Left lung (tissue), 14 donors: ENCODE measurements at places on chromosomes 7 and 10.

DNA sequence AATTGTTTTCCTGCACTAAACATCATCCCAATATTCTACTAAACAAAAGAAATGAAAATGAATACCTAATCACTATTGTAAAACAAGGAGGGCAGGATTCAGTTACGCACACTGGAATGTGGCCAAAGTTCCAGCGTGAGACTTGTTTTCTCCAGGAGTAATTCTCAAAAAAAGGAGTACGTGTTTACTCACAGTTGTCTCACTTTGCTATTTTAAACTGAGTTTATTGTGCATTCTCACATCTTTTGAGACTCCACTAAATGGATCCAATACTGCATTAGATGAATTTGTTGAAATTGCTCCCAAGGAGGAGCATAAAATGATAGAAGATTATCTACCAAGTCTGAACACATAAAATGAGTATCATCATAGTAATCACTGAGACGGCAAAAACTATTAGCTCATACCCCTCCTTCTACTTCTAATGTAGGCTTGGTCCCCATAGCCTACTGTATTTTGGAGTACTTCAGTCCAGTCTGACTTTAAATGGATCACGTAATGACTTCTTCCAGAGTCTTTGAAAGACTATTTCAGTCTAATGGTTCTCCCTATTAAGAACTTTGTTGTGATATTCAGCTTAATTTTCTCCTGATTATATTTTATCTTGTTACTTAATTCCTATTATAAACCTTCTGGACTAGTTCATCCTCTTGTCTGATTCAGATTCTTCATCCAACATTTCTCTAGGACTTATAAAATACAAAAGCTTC is 3.8 kb downstream of the GRM3 start:
- no peak for DNase-seq

DNA sequence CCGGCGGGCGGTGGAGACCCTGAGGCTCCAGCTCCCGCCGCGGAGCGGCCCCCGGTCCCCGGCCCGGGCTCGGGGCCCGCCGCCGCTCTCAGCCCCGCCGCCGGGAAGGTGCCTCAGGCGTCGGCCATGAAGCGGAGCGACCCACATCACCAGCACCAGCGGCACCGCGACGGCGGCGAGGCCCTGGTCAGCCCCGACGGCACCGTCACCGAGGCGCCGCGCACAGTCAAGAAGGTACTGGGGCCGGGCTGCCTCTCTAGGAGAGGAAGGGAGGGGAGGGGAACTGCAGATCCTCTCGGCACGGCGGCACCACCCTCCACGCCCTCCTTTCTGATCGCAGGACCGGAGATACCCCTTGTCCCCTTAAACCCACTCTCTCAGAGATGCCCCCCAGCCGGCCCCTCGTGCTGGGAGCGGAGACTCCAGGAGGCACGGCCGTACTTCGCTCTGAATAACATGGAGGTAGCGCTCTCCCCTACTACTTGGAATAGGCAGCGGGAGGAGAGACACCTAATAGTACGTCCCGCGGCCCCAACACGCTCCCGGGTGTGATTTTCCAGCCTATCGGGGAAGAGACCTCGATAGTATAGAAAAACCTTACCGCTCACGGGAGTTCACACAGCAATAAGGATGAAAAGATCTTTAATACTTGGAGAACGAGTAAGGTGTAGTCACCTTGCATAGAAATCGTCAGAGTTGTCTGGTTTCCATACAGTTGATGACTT is 538 bp downstream of the AHCYL2 start:
- peak; percentile 34 for DNase-seq

DNA sequence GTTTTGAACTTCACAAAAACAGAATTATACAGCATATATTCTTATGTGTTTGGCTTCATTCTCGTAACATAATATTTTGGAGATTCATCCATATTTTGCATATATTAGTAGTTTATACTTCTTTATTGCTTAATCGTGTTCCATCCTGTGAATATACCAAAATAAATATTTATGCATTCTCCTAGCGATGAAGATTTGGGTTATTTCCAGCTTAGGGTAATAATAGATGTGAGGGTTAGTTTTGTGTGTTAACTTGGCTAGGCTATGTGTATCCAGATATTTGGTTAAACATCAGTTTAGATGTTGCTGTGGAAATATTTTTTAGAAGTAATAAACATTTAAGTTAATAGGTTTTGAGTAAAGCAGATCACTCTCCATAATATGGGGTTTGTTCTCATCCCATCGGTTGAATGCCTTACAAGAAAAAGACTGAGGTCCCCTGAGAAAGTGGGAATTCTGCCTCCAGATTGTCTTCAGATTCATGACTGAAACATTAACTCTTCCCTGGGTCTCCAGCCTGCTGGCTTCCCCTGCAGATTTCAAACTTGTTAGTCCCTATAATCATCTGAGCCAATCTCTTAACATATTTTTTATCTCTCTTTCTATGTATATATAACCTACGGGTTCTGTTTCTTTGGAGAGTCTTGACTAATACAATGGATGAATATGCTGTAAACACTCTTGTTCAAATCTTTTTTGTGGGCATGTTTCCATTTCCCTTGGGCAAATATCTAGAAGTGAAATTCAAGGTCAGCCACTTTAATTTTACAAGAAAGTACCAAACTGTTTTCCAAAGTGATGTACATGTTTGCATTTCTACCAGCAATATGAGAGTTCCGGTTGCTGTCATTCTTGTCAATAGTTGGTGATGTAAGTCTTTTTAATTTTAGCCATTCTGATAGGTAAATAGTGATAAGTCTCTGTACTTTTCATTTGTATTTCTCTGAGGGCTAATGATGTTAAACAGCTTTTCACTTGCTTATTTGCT is 48.7 kb downstream of the PDK4 start:
- DNase-seq, result no peak

DNA sequence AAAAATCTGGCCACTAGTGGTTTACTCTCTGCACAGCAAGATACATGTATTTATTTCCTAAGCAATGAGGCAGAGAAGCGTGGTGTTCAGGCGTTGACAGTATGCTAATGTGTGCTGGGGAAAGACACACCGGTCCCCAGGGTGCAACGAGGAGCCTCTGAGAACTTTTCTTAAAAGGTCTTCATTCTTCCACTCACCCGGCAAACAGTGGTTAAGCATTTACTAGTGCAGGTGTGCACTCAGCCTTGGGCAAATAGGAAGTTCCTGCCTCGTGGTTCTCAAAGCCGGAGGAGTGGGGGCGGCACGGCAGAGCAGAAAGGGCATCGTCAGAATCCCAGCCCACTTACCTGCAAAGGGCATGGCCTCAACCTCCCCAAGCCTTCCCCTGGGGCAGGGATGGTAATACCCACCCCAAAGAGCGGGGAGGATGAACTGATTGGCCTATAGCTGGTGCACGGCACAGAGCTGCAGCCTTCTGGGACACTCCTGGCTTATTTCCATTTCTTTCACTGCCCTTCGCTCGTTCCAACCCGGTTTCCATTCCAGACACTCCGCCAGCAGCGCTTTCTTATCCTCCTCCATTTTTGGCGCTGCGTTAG is 184.3 kb upstream of the CTBP2 start:
- peak; percentile 15 for DNase-seq

DNA sequence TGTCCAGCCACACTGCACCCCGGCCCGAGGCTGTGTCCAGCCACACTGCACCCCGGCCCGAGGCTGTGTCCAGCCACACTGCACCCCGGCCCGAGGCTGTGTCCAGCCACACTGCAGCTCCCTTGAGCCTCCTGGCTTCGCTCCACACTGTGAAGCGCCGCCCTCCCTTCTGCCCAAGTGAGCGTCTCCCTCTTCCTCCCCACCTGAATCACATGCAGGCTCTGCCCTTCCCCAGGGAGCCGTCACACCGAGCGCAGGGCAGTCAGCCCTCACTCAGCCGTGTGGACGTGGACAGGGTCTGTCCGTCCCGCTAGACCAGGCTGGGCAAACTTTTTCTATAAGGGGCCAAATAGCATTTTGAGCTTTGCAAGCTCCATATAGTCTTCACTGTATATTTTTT is 27.6 kb downstream of the CFAP46 start:
- no peak for DNase-seq

GRCh38 chr7:44771358-44771757 is 22.7 kb downstream of the ZMIZ2 start:
- no peak for DNase-seq

DNA sequence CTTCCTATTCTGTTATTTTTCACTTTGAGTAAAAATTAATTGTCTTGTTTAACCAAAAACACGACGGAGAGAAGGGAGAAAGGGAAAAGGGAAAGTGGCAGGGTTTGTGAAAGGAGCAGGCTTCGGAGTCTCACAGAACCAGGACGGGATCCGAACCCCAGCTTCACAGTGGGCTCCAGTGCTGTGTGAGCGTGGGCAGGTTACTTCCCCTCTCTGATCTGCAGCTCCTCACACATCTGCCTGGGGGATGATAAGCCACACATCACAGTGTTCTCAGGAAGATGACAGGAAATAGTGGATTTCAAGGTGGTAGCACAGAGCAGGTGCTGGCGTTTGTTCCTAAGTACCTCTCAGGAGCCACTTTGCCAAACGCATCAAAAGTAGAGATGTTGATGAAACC is 94.2 kb upstream of the GPR26 start:
- no peak for DNase-seq

GRCh38 chr7:85226361-85227085 is 39.7 kb upstream of the SEMA3D start:
- no peak for DNase-seq

DNA sequence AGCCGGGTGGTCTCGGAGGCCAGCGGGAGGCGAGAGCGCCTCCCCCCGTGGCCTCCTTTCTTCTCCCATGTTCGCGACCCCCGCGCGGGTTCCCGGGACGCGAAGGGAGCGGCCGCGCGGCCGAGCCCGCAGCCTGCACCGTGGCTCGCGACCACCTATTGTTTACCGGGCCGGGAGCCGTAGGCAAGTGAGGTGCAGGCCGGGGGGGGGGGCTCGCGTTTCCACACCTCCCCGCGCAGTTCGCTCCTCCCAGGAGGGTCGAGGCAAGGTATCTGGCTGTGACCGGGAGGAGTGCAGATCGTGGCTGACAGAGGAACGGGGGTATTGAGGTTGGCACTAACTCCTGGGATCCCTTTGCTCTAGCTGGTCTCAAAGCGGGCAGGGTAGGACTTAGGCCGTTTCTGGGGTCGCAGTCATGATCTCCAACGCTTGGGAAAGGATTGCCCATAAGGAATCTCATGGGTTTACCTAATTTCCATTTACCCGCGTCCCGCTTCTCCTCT is 734 bp downstream of the PTPN12 start:
- DNase-seq, result peak; percentile 48

DNA sequence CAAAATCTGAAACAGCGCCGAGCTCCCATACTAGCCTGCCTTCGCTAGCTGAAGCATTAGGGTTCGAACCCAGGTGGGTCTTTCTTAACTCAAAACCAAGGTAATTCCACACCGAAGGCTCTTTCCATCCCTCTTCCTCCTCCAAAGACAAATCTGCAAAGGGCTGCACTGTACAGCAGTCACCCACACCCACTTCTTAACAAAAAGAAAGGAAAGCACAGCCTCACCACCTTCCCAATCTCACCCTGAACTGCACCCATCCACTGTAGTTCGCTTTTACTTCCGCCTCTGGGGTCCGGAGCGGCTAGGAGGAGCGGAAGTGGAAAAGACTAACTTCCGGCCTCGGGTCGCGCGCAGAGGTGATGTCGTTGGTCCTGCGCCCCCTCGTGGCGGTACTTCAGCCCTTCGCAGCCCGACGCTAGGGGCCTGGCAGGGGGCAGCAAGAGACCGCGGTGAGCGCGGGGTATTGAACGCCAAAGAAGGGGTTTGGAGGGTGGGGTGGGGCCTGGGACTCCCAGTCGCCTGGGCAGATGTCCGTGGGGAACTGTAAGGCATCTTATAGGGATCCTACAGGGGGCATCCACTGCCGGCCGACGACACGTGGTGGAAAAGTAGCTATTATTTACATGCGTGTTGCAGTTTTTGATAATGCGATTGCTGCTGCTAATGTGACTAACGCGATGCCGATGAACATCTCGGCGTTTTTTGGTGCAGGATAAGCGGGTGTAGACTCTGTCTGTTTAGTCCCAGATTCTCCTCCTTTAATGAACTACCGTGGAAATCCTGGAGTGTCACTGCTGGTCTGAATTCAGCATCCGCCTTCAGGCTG is at the start of gene MTERF1:
Gene MTERF1 (minus strand): TSS at position 290 of the 829 bp plus-strand sequence. CDS start 619 bp downstream, outside the sequence.
- peak; percentile 94 for DNase-seq

- no peak for DNase-seq
Measured at GRCh38 chr10:43981232-43981631, 332.6 kb upstream of the ZNF32 start.

- no peak for DNase-seq
Measured at GRCh38 chr10:89992575-89992974, 291.2 kb downstream of the KIF20B start.

DNA sequence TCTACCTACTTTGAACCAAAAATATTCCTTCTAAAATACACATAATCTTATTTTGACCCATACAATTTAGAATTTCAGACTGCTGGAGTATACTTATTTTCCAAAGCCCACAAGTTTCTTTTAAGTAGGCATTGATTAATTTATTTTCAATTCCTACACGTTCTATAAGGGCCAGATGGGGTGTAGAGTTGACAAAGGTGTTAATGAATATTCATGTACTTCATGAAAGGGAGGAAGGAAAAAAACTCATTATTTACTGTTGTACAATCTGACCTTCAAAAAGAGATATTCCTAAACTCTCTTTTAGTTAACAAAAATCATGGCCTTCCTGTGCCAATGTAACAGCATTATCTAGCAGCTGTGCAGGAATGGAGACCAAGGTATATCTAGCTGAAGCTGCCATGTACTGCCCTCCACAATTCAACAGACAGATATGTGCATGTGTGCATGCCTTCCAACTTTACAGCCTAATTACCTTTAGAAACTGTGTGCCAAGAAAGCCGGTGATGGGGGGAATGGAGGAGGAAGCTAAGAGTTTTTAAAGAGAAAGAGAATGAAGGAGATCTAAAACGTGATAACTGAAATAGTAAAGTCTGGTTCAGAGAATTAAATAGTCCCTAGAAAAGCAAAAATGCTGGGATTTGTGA is 108.9 kb downstream of the UPF2 start:
- DNase-seq, result no peak

- peak; percentile 83 for DNase-seq
Measured at GRCh38 chr10:75403939-75404814, 2.6 kb upstream of the ZNF503 start.

DNA sequence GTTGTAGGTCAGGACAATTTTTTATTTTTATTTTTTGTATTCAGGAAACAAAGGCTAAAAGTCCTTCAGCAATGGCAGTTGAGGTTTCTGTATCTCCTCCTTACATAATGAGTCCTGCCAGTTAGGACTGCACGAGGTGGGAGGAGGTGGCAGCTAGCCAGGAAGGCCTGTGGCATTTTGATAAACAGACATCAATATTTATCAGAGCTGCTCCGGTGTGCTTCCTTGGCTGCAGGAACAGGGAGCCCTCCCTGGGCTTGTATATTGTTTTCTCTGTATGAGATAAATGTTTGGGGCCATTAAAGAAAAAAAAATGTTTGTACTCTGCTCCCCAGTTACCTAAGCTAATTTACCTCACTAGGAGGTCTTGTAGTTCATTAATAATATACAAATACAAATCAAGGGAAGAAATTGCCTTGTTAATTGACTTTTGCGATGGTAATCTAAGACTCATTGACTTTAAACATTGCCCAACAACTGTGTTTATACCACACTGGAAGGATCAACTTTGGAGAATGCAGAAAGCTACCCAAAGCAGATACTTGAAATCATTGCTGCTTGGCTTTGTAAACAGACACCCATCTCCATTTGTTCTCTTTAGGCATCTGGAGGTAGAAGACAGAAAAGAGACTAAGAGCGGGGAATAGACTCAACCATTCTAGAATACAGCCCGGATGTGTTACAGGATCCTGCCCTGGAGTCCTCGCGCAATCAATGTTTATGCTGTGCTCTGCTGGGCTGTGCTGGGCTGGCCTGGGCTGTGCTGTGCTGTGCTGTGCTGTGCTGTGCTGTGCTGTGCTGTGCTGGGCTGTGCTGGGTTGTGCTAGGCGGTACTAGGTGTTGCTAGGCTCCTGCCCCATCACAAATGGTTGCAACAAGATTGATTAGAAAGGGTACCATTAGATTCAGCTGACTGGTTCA is 36.5 kb upstream of the PDZD8 start:
- no peak for DNase-seq
